ENCODE measurements at places on chromosomes 7 and 10.
A peak's percentile ranks its signal among the peaks of the same experiment; 100 is the strongest.

DNA sequence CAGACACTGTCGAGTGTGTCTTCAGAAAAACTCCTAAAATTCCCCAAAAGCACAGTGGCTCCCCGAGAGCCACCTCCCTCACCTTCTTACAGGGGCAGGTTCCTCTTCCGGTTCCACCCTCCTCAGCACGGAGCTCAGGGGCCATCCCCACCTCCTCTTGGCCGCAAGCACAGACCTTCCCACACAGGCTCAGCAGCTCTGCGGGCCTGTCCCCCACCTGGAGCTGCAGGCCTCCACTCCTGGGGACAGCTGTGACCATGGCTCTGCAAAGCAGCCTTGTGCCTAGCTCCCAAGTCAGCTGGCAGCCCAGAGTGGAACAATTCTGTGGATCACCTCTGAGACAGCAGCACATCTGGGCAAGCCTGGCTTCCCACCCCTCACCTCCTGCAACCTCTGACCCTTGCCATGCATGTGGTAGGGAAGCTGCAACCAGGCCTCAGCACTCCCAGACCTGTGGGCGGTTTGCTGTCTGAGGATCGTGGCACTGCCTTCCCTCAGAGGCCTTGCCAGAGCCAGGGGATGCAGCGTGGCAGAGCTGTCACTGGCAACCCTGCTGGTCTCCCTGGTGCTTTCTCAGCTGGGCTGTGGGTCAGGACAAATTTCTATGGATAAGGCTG is 79.7 kb downstream of the ALOX5 start:
- no peak for DNase-seq

DNA sequence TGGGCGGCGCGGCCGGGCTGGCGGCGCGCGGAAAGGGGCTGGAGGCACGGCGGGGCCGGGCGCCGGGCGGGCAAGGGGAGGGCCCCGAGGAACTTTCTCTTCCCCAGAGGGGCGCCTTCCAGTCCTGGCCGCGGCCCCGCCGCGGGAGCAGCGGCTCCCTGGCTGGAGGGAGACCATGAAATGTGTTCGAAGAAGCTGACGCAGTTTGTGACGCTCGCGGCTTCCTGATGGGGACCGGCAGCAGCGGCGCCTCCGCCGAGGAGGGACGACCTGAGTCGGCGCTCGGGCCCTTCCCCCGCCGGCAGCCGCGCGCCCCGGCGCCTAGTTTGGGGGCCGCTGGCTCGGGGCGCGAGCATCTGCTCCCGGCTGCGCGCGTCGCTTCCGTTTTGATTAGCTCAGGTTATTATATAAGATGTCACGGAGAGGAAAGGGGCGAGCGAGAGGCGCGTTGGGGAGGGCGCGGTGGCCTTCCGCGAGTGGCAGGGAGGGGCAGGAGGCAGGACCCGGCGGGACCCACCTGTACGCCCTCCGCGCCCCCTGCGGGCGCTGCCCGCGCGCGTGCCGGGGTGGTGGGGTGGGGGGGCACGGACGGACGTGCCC is 57.1 kb upstream of the PCGF5 start:
- peak; percentile 43 for DNase-seq

- DNase-seq = no peak
Measured at GRCh38 chr7:49434846-49435245, 338.6 kb upstream of the VWC2 start.

GRCh38 chr10:132002004-132002403 is 20.3 kb upstream of the BNIP3 start:
- no peak for DNase-seq

GRCh38 chr10:121288011-121288410 is 310.2 kb downstream of the FGFR2 start:
- DNase-seq = no peak

- DNase-seq = no peak
Measured at GRCh38 chr10:718143-718700, 28.8 kb upstream of the DIP2C start.

GRCh38 chr10:27529010-27529783 is 25.1 kb downstream of the RAB18 start:
- DNase-seq = no peak

DNA sequence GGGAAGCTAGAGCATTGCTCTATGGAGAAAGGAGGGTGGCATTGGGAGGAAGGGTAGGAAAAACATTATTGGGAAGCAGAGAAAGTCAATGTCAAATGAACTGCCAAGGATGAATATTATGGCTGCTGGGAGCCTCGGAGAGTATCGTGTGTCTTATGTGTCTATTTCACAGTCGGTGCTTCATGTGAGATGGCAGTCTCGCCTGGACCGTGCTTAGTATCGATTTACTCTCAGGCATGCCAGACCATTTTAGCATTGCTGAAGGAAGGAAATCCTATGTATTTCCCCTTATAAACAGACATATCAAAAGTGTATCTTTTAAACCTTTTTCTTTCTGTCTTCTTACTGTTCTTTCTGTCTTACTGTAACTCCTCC is 612.6 kb downstream of the AUTS2 start:
- no peak for DNase-seq

DNA sequence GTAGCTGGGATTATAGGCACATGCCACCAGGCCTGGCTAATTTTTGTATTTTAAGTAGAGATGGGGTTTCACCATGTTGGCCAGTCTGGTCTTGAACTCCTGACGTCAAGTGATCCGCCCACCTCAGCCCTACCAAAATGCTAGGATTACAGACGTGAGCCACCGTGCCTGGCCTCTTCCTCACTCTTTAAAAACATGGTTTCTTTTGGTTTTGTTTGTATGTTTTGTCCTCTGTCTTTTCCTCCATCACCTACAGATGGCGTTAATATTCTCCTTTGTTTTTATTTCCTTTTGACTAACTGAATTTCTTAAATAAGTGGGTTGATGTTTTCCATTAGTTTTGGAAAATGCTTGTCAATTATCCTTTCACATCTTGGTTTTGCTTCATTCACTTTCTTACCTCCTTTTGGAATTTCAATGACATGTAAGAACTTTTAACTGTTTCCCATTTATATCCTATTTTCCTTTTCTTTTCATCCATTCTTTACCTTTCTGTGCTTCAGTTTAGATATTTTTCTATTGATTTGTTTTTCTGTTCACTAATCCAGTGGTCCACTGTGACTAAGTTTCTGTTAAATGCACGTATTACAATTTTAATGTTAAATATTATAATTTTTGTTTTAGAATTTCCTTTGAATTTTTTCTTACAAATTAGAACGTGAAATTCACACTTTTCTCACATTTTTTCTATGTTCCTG is 104.1 kb downstream of the ZNF467 start:
- DNase-seq = no peak

GRCh38 chr10:75718991-75719390 is 287.6 kb downstream of the LRMDA start:
- peak; percentile 76 for DNase-seq

- DNase-seq = no peak
Measured at GRCh38 chr7:116100626-116101025, 70.1 kb upstream of the TFEC start.

GRCh38 chr10:101189461-101190401 is 39.5 kb downstream of the LBX1 start:
- peak; percentile 86 for DNase-seq

GRCh38 chr7:152949253-152949652 is 189.7 kb downstream of the ACTR3B start:
- no peak for DNase-seq

DNA sequence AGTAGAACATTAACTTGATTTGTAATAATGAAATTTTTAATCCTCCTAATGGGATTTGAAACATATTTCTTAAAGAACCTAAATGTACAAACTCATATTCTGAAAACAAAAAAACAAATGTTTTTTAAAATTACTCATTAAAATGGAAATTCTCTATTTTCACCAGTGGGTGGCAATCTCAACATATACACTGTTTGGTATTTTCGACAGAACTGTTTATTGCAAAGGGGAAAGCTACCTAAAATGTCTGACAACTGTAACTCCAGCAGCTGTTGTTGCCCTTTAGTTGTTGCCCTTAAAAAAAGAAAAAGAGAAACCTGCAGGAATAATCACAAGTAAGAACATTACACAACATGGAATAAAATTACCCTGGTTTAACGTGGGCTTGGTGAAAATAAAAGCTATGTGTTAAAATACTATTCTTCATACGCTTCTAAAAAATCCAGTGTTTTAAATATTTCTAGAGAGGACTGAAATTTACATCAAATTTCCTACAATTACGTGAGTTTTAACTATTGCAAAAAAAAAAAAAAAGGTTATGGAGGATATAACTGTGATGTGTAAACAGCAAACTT is 54.5 kb downstream of the COL1A2 start:
- DNase-seq = peak; percentile 32

- no peak for DNase-seq
Measured at GRCh38 chr7:141351175-141351574, 200.0 kb upstream of the AGK start.

DNA sequence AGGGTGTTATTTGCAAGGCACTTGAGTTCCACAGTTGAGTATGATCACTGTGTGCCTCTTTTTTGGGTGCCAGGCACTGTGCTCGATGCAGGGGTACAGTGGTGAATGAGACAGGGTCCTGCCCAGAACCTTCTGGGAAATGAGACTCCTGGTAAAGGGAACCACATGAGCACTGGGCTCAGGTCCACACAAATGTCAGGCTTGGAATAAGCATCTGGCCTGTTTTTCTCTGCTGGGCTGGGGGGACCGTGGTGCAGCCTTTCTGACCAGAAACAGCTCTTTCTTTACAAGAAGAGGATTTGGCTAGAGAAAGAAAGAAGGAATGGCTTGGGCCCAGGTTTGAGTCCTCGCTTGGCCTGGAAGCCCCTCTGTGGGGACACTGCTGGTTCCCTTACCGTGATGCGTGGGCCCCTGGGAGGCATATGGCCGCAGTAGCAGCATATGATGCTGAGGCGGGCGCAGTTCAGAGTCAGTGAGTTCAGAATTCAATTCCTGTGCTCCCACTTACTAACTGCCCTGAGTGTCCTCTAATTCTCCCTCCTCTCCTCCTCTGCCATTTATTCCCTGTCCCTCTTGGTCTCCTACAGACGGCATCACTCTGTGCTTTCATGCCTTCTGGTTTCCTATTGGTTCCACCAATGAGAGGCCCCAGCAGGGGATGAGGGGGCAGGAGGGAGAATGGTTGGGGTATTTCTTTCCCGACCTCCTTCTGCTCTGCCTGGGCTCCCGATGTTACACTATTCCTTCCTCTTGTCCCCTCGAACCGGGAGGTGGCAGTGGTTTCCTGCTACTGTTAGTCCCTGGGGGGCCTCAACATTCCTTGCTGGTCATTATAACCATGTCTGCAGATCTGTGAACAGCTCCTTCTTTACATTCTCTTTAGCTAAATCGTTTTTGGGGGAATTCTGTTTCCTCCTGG is 9.6 kb upstream of the KCP start:
- DNase-seq = no peak

DNA sequence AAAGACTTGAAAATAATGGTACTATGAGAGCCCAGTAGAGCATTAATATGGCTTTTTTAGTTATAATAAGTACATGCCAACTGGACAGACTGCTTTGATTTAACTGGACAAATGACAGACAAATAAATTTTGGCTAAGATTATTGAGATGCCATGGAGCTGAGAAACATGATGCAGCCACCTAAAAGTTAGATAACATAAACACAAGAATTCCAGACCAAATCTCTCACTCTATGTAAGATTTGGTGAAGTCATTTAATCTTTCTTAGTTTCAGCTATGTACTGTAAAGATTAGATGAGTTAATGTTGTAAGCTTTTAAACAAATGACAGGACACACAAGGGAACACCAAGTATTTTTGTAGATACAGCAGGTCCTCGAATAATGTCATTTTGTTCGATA is 118.2 kb downstream of the CACNA2D1 start:
- DNase-seq = no peak

- DNase-seq = no peak
Measured at GRCh38 chr7:48416327-48416908, 245.2 kb downstream of the ABCA13 start.

DNA sequence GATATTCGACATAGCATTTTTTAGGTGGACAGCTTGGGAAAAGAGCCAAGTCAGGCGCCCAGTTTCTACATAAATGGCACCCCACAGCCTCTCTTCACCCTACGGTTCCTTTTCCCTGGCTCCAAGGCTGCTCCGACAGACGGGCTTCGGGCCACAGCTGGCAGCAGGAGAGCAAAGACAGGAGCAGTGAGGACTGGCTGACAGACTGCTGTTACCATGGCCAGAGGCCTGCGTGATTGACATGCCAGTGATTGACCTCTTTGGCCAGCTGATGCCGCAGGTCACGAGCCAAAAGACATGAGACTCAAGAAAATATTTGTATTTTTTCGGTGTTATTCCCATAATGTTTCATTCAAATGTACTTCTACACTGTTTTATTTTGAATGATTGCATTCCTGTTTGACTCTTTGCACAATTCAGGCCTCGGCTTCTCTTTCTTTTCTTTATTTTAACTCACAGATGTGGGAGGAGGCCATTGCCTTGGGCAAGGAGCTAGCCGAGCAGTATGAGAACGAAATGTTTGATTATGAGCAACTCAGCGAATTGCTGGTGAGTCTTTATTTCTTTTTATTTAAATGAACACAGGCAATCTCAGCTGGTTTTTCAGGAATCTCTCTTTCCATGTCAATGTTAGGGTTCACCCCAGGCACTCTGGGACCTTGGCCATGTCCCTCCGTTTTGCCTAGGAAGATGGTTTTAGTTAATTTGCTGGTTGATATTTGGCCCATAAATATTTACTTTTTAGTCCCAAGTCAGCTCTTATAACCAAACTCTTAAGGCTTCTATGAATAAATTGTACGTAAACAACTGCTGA is 146.3 kb upstream of the NPS start:
- DNase-seq = no peak

- peak; percentile 6 for DNase-seq
Measured at GRCh38 chr7:25967278-25968204, 184.5 kb upstream of the NFE2L3 start.

- DNase-seq = no peak
Measured at GRCh38 chr7:150463461-150463860, 13.0 kb downstream of the GIMAP8 start.

GRCh38 chr10:69180525-69181204 is 631 bp downstream of the SUPV3L1 start:
- DNase-seq = no peak

GRCh38 chr10:50991456-50992355 is 82.6 kb upstream of the PRKG1 start:
- no peak for DNase-seq

DNA sequence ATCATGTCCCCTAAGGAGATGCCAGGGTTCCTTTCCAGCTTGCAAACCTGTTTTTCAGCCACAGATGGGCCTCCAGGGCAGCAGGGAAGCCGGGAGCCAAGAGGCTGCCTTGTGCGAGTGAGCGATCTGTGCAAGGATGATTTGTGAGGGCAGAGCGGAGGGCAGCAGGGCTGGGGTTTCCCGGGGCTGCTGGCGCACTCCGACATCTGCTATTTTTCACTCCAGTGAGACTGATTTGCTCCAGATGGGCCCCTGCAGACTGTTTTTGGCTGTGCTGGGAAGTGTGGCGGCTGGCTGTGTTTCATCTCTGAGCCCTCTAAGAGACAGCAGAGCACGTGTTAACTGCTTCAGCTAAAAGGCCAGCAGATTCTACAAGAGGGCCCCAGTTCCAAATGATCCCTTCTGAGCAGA is 466.2 kb downstream of the TYW1 start:
- no peak for DNase-seq

DNA sequence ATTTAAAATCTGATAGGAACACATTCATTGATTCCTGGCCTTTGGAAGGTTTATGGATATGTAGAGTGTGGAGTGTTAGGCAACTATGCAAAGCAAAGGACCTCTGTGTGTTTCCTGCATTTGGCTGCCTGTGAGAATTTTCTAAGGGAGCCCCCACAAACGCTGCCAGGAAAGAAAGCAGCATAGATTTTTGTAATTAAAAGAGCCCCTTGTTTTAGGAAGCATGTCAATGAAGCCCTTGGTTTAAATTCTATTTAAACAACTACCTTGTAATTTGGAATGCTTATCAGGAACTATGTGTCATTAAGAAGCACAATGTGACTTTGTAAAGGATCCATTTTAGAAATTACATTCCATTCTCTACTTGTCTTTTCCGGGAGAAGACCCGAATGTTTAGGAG is 742.5 kb downstream of the NXPH1 start:
- no peak for DNase-seq

GRCh38 chr10:74051736-74052342 is 53.9 kb downstream of the VCL start:
- no peak for DNase-seq

All from NCI-H510A treated with DMSO at 0.1 percent for 48 hours (cell line).